ENCODE measurements at places on chromosomes 2 and 18.

- no peak for DNase-seq
These were observed 296.5 kb upstream of the GYPC start for GRCh38 chr2:126359494-126359893.

DNA sequence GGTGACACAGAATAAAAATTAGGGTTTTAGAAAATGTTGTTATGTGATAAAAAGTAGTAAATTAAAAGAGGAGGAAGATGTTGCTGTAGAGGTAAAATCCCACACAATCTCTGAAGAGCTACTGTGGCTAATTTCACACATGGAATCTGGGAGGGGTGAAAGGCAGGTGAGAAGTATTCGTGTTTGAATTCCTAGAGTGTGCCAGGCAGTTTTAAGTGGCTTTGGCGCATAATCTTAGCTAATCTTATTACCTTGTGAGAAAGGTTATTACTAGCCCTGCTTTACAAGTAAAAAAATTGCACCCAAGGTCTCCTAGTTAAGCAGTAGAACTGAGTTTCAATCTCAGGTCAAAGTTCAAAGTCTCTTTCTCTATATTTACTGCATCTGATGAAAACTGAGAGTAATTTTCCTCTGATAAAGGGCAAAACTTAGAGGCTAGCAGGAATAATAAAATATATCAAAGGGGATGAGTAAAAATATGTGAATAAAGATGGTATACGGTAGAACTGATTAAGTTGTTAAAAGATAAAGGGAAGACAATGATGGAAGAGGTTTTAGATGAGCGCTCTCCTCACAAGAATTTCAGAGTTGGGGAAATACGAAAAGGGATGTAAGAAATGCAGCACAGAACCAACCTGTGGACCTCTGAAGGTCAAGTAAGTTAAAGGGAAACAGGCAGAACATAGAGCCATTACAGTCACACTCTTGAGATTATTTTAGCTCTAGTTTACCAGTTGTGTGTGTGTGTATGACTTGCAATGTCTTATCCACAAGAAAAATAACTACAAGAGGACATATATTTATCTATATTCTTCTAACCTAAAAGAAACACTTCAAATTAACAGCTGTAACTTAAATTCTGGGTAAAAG lies 34.8 kb downstream of the GAREM1 start:
- no peak for DNase-seq

DNA sequence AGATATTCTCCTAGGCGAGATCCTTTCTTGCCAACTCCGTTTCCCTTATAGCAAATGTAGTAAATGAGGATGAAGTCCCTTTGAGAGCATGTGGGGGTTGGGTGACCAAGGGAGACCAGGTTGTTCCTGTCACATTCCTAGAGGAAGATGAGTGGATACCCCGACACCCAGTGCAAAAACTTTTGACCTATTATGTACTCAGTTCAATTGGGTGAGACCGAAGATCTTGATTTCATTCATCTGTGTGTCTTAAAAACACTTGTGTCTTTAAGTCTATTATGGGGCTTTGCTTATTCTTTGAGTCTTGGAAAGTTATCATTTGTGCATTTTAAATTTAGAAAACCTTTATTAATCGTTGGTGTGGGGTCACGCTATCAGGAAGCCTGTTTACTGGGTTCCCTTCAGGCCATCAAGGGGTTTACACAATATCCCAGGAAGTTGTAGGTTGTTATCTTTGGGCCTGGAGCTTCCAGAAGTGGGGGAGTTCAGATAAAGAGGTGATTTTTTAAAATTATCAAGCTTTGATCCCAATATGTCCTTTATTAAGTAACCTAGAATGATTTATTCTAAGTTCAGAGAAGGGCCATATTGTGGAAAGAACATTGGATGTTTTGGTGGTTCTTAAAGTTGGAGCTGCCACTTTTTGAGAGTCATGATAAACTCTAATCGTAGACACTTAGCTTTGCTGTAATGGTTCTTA lies 2.8 kb downstream of the RHOB start:
- DNase-seq: no peak

GRCh38 chr2:216188956-216189355 lies 79.8 kb downstream of the XRCC5 start:
- DNase-seq: no peak

GRCh38 chr2:190950566-190950991 lies 63.4 kb downstream of the STAT1 start:
- DNase-seq: no peak

DNA sequence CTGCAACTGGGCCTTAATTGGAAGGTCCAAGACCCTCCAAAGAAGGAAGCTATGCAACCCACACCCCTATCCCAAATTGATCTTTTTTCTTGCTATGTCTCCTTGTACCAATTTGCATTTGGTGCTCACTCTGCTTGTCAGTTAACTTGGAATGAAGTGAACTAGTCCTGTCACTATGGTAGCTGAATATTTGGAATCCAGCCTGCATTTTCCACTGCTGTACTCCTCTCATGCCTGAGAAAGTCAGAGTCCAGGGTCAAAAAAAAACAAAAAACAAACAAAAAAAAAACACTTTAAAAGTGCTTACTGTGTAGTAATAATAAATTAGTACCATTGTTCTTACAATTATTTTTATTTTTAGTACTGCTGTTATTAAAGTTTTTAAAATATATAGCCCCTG lies 462.8 kb upstream of the SLC8A1 start:
- DNase-seq: no peak

DNA sequence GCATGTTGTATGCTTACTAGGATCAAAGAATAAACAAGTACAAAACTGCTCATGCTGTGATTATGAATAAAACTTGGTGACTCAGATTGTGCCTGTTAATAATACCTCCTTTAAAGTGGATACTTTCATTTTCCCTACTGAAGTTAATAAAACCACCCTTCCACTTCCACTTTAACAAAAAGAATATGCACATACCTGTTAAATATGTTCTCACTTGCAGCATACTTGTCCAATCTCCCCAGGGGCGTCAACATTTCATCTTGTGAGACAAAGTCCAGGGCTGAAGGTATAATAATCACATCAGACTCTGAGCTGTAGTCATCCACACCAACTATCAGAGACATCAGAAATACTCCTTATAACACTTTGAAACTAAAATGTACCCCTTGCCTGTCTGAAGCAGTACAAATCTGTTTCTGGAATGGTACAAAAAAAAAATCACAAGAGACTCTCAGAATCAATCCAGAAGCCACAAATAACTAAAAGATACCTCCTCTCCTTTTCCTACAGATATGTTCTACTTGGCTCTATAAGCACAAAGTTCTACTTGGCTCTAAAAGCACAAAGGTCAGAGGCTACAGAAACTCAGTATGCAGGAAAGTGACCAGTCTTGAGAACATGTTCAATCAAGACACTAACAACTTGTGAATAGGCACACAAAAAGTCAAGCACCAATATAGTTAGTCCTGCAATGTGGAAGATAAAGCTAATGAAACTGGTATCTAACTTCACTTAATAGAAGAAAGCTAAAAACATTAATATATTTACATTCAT lies 19.3 kb downstream of the PPP4R1 start:
- DNase-seq: no peak

DNA sequence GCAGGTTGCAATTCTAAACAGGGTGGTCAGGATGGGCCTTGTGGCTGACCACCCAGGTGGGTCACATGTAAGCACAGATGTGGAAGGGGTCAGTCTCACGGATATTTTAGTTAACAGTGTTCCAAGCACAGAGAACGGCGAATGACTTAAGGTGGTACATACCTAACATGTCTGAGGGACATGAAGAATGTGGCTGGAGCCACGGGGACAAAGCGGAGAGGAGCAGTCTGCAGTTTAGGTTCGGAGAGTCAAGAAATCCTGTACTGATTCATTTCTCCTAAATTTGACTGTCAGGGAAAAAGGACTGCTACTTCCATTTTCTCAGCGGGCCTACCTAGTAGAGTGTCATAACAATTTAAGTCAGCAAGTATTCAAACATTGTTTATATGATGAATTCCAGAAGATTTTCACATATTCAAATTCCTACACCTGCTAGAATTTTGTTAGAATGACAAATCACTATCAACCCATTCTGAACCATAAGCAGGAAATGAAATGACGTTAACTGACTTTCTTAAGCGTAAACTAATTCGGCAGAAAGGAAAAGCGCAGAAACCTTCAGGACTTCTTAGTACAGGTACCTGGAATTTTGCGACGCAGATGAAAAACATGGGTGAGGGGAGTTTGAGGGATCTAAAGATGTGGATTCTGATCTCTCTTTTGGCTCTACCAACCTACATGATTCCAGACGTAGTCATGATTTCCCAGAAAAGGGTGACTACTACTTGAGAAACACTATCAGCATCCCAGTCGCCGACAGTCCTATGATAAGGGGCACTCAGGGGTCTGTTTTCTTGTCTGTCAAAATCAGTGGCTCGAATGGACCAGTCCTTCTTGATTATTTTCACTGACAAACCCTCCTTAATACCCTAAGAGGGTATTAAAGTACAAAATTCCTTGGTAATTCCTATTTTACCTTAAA lies 41.3 kb downstream of the PTPN2 start:
- DNase-seq: no peak

- DNase-seq: no peak
These were observed 31.7 kb upstream of the SELENOI start for GRCh38 chr2:26314243-26314642.

- DNase-seq: no peak
These were observed 51.0 kb downstream of the SETBP1 start for GRCh38 chr18:44731530-44732237.

DNA sequence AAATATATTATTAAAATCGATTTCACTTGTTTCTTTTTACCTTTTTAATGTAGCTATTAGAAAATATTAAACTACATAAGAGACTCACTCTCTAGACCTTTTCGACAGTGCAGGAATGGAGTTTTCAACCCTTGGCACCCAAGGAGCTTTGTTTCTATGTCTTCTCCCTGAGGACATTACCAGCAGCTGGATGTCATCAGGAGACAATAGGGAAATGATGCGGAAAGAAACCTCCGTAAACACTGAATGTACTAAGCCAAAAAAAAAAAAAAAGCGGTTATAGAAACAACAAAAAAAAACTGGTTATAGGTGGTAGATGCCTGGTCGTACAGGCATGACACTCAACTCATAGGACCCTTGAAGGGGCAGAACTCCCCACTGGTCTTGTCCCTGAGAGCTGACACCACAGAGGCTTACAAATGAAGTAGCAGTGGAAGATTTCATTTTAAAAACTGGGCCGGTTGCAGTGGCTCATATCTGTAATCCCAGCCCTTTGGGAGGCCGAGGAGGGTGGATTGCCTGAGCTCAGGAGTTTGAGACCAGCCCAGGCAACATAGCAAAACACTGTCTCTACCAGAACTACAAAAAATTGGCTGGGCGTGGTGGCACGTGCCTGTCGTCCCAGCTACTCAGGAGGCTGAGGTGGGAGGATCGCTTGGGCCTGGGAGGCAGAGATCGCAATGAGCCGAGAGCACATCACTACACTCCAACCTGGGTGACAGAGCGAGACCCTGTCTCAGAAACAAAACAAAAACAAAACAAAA lies 23.8 kb downstream of the THAP4 start:
- DNase-seq: no peak

- DNase-seq: peak; percentile 63
These were observed 7.6 kb downstream of the ZFP36L2 start for GRCh38 chr2:43218702-43219382.

All from CD8-positive, alpha-beta T cell (primary cell).